ENCODE measurements at places on chromosomes 6 and 20.
A peak's percentile ranks its signal among the peaks of the same experiment; 100 is the strongest.

DNA sequence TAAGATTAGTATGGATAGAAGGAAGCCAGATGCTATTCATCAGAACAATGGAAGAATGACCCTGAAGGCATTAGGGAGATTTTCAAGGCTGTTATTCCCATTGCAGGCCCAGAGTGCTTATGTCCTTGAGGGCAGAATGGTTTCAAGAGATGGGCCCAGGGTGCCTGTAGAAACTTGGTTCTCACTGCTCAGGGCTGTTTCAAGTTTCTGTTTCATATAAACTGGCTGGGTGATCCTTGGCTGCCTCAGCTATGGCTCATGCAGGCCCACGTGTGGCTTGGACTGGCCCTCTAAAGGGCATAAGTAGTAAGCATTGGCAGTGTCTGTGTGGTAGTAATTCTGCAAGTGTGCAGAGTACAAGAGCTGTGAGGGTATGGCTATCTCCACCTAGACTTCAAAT, 540.9 kb upstream of the MAN1A1 start:
- no peak for DNase-seq

GRCh38 chr6:56555438-56555872, 87.2 kb downstream of the DST start:
- DNase-seq = no peak

GRCh38 chr6:130778946-130779657, 48.1 kb upstream of the SMLR1 start:
- DNase-seq = no peak

GRCh38 chr6:42745083-42745639, 742 bp downstream of the TBCC start:
- DNase-seq = no peak

GRCh38 chr6:7707787-7708186, 18.1 kb upstream of the BMP6 start:
- DNase-seq = no peak

DNA sequence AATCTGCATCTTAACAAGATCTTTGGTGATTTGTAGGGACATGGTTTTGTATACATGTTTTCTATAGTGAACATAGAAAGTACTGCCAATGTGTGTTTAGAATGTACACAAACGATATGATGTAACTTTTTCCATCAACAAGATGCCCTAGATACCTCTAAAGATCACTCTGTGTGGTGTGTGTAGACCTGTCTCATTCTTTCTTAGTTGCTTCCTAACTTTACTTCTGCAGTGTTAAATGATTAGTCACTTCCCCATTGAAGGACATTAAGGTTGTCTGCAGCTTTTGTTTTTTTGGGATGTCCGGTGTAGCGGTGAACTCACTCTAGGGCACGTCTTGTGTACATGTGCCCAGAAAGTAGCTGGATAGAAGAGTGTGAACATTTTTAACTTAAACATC, 35.9 kb downstream of the CDYL start:
- no peak for DNase-seq

GRCh38 chr6:30793521-30794194, 49.3 kb upstream of the IER3 start:
- no peak for DNase-seq

GRCh38 chr6:79869600-79870084, 77.7 kb downstream of the ELOVL4 start:
- DNase-seq = peak; percentile 58

GRCh38 chr6:70163795-70164194, 139.1 kb downstream of the COL9A1 start:
- DNase-seq = no peak

- DNase-seq = no peak
Measured at GRCh38 chr6:156647140-156647784, 129.9 kb upstream of the ARID1B start.

Data from substantia nigra (tissue), 51 donors.